ENCODE measurements at places on chromosomes 6 and 20. TPM values are rescaled to one million over a fixed set of nuclear protein-coding genes. Genes with fewer than 3 reads are reported as not detected.

GRCh38 chr6:143745166-143746133, 67.7 kb downstream of the PHACTR2 start:
- no peak for DNase-seq

- no peak for DNase-seq
Measured at GRCh38 chr20:40883097-40883496, 145.5 kb upstream of the TOP1 start.

DNA sequence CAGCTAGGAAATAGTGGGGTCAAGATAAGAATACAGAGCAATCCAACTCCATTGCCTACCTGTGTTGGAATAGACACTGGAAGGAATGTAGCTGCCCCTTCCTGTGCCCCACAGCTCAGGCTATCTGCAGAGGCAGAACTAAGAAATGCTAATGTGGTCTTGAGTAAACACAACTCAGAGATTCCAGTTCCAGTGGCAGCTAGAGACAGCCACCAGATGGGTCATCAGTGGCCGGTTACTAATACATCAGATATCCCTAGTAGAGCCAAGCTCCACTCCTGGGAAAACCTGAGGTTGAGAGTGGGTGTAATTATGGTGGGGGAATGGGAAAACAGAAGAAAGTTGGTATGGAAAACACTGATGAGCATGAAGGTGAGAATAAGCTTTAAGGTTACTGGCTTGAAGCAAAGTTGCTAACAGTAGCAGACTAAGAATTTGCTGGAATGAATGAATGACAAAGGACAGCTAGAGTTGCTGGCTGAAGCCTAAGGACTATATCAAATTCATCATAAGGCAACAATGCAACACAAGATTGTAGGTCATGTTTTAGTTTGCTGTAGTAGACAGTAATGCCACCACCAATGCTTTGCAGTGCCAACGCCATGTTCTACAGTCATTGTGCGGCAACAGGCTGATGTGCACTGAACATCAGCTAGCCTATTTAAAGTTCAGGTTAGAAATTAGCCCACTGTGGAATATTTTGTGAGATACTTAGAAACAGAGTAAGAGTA, 28.3 kb upstream of the FAM83C start:
- peak; percentile 94 for DNase-seq

- DNase-seq, result peak; percentile 67
Measured at GRCh38 chr6:106870069-106870468, 104.5 kb downstream of the CD24 start.

GRCh38 chr6:636488-636887, 20.4 kb downstream of the HUS1B start:
- no peak for DNase-seq

GRCh38 chr6:90586546-90586835, 381 bp downstream of the MAP3K7 start:
- DNase-seq, result no peak

DNA sequence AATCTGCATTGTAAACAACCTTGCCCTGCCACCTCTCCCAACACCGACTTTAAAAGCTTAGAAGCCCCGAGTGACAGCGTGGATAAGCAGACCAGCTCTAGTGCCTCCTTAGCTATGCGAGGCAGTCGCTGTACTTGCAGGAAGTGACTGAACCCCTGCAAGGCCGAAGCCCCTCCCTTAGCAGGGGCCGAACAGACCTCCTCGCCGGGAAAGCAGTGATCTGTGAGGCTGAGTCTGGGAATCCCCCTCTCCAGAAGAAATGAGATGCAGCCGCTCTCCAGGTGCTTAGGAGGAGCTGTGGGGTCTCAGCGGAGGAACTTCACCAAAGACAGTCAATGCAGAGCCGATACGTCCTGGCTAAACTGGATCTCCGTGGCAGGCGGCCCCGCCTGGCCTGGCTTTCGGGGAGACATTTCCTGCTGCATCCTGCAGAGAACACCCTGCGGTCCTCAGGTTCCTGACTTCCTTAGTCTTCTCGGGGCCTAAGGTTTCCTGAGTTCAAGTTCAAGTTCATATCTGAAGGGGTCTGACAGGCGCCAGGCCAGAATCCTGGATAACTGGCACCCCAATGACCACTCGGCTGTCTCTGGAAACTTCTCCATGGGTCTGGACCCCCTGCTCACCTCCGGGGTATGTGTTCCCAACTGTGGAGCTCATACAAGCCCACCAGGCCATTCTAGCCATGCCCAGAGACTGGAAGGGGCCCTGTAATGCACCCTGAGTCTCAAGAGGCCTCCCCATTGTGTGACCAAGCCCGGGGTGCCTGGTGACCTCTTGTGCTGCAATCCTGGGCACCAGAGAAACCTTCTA, 20.4 kb upstream of the FRMD1 start:
- DNase-seq, result no peak

DNA sequence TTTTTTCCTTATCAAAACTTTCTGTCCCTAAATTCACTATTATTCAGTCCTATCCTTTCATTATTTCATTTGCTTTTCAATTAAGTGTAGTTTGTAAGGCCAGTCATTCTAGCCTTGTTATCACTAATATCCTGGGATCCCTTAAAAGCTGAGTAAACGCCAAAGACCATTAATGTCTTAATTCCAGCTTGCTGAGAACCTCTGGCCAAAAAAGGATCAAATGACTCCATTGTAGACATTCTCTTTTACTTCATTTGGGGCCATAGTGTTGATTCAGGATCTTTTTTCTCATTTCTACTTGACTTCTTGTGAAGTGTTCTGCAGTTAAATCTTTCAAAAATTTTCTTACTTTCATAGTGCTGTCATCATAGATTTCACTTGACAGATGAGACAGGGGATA, 379.7 kb downstream of the LAMA2 start:
- DNase-seq, result no peak

- DNase-seq, result no peak
Measured at GRCh38 chr6:138544501-138544900, 45.2 kb upstream of the NHSL1 start.

- DNase-seq, result no peak
Measured at GRCh38 chr6:140579918-140580317, 1205.5 kb upstream of the CITED2 start.

- no peak for DNase-seq
Measured at GRCh38 chr20:47237715-47238114, 118.8 kb downstream of the ZMYND8 start.

The EDN1 gene
- 2.3 TPM for total RNA-seq

The HDGFL1 gene
- total RNA-seq, result not detected

The UNC5CL gene
- total RNA-seq, result 0.37 TPM

The C6orf15 gene
- total RNA-seq, result not detected

The IYD gene
- total RNA-seq, result 0.02 TPM
